ENCODE measurements at places on chromosomes 4 and X. TPM values are rescaled to one million over a fixed set of nuclear protein-coding genes. Genes with fewer than 3 reads are reported as not detected.

DNA sequence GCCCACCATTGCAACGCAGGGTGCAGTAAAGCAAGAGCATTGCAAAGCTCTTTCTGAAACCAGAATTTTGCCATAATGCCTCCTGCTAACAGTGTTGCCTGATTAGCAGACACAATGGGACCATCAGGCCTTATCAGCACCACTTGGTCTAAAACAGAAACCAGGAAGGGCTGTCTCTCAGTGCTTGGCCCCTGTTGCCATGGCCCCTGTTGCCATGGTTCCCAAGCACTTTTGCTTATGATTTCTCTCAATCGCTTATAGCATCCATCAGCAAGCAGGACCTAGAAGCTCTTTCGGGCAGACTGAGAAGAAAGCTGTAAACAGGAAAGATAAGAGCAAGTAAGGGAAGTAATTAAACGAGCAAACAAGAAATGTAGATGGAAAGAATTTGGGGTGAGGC lies 36.8 kb downstream of the RTL5 start:
- DNase-seq: peak; percentile 66

GRCh38 chrX:151084454-151084853 lies 91.9 kb upstream of the GPR50 start:
- no peak for DNase-seq

DNA sequence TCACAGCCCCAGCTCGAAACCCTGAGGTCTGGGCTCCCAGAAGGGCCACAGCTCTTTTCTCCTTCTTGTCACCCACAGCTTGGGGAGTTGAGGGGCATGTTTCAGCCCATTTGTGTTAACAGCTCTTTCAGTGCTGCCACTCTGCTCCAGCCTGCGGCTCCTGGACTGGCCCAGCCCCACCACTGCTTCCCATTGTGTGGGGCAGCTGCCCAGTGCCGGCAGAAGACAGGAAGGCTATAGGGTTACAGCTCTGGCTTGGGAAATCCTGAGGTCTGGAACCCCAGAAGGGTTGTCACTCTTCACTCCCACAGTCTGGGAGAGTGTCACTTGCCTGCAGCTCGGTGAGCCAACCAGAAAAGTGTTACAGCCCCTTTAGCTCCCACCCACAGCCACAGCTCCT lies 7.0 kb upstream of the HNRNPD start:
- no peak for DNase-seq

- DNase-seq: peak; percentile 44
Observed at GRCh38 chr4:3827616-3828492, 61.7 kb downstream of the ADRA2C start.

Gene NMU
- 1.3 TPM for polyA plus RNA-seq

DNA sequence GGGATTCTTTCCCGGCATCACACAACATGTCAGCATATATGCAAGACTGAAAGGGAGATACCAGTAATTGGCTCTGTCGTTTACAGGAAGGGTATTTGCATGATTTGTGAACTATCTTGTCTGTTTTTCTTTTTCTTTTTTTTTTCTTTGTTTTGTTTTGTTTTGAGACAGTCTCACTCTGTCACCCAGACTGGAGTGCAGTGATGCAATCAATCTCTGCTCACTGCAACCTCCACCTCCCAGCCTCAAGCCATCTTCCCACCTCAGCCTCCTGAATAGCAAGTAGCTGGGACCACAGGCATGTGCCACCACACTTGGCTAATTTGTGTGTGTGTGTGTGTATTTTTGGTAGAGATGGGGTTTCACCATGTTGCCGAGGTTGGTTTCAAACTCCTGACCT lies 262.7 kb upstream of the F9 start:
- DNase-seq: no peak

DNA sequence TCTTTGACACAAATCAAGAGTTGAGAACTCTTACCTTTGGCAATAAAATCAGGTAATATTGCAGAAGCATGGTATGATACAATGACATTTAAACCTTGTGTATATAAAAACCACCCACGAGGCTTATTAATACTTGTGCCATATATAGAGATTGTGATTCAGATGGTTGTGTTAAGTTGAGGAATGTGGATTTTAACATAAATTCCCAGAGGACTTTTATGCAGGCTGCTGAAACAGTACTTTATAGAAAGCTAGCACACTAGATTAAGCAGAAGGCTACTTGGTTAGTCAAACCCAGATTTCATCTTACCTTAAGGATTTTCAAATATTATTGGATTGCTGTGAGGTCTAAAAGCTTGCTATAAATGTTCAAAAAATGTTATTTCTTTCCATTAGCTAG lies 325.7 kb upstream of the PCDH10 start:
- DNase-seq: no peak

GRCh38 chr4:111675746-111676145 lies 469.5 kb upstream of the FAM241A start:
- no peak for DNase-seq

Gene FABP2
- 146 TPM for polyA plus RNA-seq

DNA sequence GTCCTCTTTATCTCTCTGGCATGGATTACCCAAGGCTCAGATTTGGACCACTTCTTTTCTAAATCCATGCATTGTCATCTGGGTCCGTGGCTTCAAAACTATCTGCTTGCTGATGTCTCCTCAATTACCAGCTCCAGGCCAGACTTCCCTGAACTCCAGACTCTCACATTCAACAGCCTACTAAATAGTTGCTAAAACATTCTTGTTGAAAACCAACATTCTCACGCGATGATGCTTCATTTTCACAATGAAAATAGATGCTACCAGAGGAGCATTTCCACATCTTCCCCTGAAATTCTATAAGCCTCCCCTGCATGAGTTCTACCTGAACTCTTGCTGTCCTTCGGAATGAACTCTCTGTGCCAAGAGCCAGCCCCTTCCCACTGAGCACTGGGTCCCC lies 5.2 kb upstream of the TLR6 start:
- DNase-seq: no peak
